Stomach (tissue), 19 donors: ENCODE measurements at places on chromosomes 6 and 20. TPM values are rescaled to one million over a fixed set of nuclear protein-coding genes. Genes with fewer than 3 reads are reported as not detected.

DNA sequence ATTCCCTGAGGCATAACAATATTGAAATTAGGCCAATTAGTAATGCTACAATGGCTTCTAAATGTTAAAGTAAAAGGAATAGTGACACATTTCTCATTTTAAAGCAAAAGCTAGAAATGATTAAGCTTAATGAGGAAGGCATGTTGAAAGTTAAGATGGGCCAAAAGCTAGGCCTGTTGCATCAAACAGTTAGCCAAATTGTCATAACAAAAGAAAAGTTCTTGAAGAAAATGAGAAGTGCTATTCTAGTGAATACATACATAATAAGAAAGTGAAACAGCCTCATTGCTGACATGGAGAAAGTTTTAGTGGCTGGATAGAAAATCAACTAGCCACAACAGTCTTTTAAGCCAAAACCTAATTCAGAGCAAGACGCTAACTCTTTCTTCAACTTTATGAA lies 12.9 kb downstream of the OR2A4 start:
- no peaks in the 10 kb centered on the region for H3K27me3 ChIP-seq
- DNase-seq, result no peak

DNA sequence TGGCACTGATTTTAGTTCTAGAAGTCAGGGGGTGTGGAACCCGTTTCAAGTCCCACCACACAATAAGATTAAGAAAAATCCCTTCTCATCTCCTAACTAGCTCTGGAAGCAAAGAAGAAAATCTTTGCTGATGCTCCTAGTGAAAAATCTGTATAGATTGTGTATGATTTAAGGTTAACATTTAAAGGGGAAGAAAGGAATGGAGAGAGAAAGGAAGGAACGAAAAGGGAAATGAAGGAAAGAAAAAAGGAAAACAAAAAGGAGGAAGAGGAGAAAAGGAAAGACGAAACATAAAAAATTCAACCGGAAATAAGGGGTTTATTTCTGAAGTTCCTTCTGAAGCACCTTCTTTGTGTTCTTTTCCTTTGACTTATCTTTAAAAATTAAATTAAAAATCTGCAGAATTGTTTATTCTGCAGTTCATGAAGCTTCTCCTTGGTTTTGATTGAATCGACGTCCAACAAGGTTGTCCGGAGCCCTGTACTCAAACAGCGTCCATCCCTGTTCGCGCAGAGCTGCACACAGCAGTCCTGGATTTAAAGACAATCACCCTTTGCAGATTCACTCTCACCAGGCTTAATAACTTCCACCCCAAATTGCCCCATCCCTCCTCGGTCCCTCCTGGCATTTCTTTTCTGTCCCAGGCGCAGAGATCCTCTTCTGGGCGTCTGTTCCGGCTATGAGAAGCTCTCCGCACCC lies 1.6 kb upstream of the TFAP2B start:
- H3K4me3 ChIP-seq, result no peak overlapping the region
- DNase-seq, result no peak
- peaks cover 59% of the 10 kb centered on the region for H3K27me3 ChIP-seq

DNA sequence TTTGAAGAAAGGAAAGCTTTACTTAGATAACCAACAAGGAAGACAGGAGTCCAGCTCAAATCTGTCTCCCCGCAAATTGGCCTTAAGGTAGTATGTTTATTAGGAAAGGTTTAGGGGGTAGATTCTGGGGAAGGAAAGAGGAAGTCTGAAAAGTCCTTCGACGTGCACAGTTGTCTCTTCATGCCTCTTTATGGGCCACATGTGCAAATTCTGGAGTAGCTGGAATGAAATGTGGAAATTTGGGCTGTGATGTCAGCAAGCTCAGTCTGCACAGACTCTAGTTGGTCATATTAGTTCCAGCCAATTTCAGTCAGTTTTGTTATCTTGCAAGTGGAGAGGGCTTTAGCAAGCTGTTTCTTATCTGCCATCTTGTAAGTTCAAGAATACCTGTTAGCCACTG lies 50.1 kb downstream of the NUP153 start:
- no peak overlapping the region for H3K27ac ChIP-seq
- no peaks in the 10 kb centered on the region for H3K27me3 ChIP-seq
- H3K4me3 ChIP-seq, result no peak overlapping the region
- H3K4me1 ChIP-seq, result no peaks in the 10 kb centered on the region

- peak; percentile 28 for DNase-seq
- H3K4me1 ChIP-seq, result peaks cover 23% of the 10 kb centered on the region
- peak overlapping the region; percentile 78 for H3K27ac ChIP-seq
- H3K27me3 ChIP-seq, result no peaks in the 10 kb centered on the region
These were observed 8.3 kb downstream of the BAK1 start for GRCh38 chr6:33571637-33572316.

BEND6 gene
- total RNA-seq, result 0.58 TPM

GRCh38 chr6:94623586-94623985 lies 953.7 kb upstream of the MANEA start:
- H3K27ac ChIP-seq, result no peak overlapping the region
- no peak overlapping the region for H3K4me3 ChIP-seq
- no peaks in the 10 kb centered on the region for H3K27me3 ChIP-seq
- no peak for DNase-seq
- no peaks in the 10 kb centered on the region for H3K4me1 ChIP-seq

ARMC12 gene
- total RNA-seq, result not detected

- no peak for DNase-seq
- H3K4me3 ChIP-seq, result no peak overlapping the region
- H3K4me1 ChIP-seq, result peaks cover 7% of the 10 kb centered on the region
- no peak overlapping the region for H3K27ac ChIP-seq
These were observed 171.2 kb downstream of the VEGFA start for GRCh38 chr6:43941174-43941573.
